G401 (cell line): ENCODE measurements at places on chromosomes 11 and 22. TPM values are rescaled to one million over a fixed set of nuclear protein-coding genes. Genes with fewer than 3 reads are reported as not detected.

DNA sequence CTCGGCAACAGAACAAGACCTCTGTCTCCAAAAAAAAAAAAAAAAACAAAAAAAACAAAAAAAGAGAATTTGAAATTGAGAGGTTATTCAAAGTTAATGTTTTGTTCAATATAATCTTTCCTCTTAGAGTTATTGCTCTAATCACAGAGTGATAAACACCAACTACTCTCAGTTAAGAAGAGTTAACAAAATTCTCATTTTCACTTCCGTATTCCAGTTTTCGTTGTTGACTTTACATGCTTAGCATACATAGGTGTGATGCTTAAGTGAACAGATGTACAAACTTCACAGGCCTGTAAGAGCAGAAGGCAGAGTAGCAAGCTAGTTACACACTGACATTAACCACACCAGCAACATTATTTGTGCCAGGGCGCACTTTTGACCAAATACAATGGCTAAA lies 12.3 kb downstream of the EIF4ENIF1 start:
- no peak for DNase-seq

DNA sequence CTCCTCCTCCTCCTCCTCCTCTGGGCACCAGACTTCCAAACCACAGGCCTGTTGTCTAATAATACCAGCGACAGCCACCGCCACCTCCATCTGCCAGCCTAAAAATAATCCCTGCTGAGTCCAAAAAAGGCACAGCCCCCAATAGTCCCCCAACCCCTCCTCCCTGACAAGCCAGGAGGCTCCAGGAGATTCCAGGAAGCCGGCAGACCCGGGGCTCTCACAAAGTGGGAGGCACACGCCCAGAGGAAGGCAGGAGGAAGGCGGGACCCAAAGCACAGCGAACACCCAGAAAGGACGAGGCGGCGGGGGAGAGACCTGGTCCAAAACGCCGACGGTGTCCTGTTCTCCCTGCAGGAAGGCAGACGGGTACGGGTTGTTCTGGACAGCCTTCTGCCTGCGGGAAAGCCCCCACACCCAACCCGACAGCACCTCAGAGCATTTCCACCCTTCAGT lies 5.9 kb downstream of the IGSF9B start:
- DNase-seq: peak; percentile 75

- DNase-seq: peak; percentile 62
Observed at GRCh38 chr11:67265633-67266448, 432 bp upstream of the GRK2 start.

GRCh38 chr11:36426226-36426848 lies 83.7 kb downstream of the TRAF6 start:
- no peak for DNase-seq

GRCh38 chr11:26344647-26345046 lies 12.7 kb downstream of the ANO3 start:
- no peak for DNase-seq

GRCh38 chr11:104694259-104695064 lies 203.8 kb downstream of the CASP12 start:
- no peak for DNase-seq

- no peak for DNase-seq
Observed at GRCh38 chr11:90558328-90558865, 335.5 kb upstream of the CHORDC1 start.

- DNase-seq: no peak
Observed at GRCh38 chr11:120608760-120609211, 97.2 kb downstream of the GRIK4 start.

DNA sequence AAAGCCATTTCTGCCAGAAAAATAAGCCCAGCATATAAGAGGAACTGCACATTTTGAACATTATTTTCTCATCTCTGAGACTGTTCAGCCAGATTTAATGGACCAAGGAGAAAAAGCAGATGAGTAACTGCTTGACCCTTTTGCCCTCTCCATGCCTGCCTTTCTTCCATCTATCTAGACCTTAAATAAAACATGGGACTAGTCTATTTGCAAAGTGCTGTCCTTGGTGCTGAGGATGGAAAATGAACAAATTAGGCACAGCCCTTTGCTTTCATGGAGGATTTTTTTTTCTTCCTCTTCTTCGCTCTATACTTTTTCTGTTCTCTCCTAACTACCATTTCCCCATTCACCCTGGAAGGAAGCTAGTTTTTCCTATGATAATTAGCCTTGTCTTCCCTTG lies 361.3 kb downstream of the GRM5 start:
- no peak for DNase-seq

GRCh38 chr11:28636033-28636432 lies 527.8 kb downstream of the METTL15 start:
- no peak for DNase-seq

DNA sequence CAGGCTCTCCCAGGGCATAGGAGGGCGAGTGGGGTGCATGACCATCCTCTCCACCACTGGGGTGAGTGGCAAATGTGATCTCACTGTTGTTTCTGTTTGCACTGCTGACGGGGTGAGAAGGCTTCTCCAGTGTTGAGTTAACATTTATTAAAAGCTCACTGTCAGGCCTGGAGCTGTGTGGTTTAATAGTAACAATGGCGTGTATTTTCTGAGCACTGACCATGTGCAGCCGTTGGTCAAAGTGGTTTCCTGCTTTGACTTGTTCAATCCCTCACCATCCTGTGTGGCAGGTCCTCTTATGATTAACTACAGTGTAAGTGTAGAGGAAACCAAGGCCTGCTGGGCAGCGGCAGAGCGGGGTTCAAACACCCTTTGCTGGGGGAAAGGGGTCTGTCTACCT lies 4.4 kb downstream of the A4GALT start:
- DNase-seq: no peak

GRCh38 chr22:28141614-28142013 lies 222.6 kb upstream of the PITPNB start:
- DNase-seq: no peak

DNA sequence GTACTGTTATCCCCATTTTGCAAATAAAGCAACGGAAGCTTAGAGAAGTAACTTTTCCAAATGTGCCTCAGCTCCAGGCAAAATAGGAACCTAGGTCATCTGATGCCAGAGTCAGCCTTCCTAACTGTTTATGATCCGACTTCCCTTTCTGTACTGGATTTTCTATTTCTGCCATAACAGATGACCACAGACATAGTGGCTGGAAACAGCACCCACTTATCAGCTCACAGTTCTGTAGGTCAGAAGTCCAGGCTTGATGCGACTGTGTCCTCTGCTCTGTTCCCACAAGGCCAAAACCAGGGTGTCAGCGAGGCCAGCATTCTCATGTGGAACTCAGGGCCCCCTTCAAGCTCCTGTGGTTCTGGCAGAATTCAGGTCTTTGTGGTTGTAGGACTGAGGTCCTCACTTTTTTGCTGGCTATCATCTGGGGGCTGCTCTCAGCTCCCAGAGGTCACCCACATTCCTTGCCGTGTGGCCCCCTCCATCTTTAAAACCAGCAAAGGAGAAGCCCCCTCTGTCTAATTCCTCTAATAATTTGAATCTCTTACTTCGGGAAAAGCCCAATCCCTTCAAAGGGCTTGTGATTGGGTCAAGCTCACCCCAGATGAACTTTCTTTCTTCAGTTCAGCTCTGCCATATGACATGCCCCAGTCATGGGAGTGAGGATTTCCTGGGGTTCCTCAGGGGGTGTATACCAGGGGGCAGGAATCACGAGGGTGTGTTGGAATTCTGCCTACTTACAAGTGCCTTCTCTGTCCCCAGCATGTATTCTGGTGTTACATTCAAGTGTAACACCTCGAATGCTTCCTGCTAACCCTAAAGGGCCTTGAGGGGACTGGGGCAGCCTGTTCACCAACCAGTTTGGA lies 15.3 kb downstream of the KCNJ5 start:
- no peak for DNase-seq

GRCh38 chr11:108906329-108906728 lies 241.5 kb downstream of the DDX10 start:
- DNase-seq: no peak

- no peak for DNase-seq
Observed at GRCh38 chr11:73217131-73217809, 811 bp upstream of the P2RY2 start.

DNA sequence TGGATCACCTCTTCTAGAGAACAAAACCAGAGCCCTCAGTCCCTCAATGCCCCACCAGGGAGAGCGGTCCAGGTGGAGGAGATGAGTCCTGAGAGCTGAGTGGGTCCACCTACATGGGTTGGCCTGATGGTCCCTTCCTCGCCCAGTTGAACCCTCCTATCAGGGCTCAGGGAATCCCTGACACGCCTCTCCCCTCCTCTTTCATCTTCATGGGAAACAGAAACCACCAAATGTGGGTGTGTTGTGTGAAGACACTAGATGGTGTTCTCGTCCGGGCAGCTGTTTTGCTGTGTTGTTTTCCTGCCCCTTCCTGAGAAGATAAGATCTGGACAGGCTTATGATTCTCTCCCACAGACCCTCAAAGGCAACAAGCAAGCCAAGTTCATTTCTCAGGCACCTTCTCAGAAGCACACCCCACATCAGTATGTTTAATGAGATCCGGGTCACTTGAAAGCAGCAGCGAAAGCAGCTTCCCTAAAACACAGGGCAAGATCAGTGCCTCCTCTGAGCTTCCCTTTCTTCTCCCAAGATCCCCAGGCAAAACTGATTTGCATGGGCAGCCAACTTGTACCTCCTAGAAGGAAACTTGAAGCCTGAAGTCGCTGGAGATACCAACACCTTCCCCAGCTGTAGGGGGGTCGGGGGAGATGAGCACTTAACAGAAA lies 35.3 kb upstream of the POU2AF1 start:
- DNase-seq: no peak

GRCh38 chr11:89201138-89201537 lies 23.5 kb downstream of the TYR start:
- DNase-seq: no peak

- DNase-seq: peak; percentile 86
Observed at GRCh38 chr11:112962579-112963367, 1.6 kb downstream of the NCAM1 start.

GRCh38 chr22:31574055-31574670 lies 77.8 kb downstream of the SFI1 start:
- peak; percentile 57 for DNase-seq

DNA sequence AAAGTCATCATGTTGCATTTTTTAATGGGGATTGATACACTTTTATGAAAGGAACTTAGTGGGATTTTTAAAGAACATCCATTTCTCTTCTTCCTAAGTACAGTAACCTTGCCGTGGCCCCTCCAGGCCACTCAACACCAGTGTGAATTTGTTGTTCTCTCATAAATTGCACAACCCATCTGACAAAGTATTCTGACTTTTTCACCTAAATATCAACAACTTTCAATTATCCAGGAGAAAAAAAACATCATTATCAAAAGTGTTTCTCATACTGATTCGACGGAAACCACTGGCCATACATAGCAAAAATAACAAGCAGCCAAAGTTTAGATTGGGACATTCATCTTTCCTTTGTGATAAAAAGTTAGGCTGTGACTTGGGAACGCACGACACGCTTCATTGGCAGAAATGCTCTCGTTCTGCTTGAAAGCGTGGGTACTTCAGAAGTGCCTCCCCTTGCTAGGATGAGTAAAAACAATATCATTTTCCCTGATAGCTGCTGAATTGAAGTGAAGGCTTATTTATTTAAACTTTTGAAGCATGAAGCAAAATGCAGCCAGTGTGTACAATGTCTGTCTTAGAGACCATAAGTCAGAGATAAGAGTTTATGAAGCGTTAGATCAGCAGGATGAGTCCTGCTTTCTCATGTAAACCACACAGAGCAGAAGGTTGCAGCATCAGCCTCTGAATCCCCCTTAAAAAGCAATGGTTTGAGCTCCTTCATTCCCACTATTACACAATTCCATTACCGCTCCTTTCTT lies 20.6 kb upstream of the EIF3M start:
- DNase-seq: no peak

OR2D2 gene
- total RNA-seq: not detected in 2 replicates

ADM gene
- total RNA-seq: 209 and 276 TPM in 2 replicates

MRGPRF gene
- total RNA-seq: 0.18 TPM in 1 of 2 replicates, not detected in the other

MMP20 gene
- not detected in 2 replicates for total RNA-seq

MYOD1 gene
- 0.12 TPM in 1 of 2 replicates, not detected in the other for total RNA-seq

LMO2 gene
- 0.18 TPM in 1 of 2 replicates, not detected in the other for total RNA-seq

DEUP1 gene
- not detected in 2 replicates for total RNA-seq

ALDH3B1 gene
- total RNA-seq: 1.2 and 2.1 TPM in 2 replicates

FAM83F gene
- 0.12 and 0.27 TPM in 2 replicates for total RNA-seq

CNIH2 gene
- 4.4 and 12.4 TPM in 2 replicates for total RNA-seq
